ENCODE measurements at places on chromosomes 7 and 10. TPM values are rescaled to one million over a fixed set of nuclear protein-coding genes. Genes with fewer than 3 reads are reported as not detected.

ZP3 gene
- 3.4 TPM for total RNA-seq

OR2A12 gene
- total RNA-seq: not detected

MYH16 gene
- not detected for total RNA-seq

MRLN gene
- 0.74 TPM for total RNA-seq

FAM171A1 gene
- total RNA-seq: 3.9 TPM

GRCh38 chr10:95394161-95394880, 103.5 kb upstream of the PDLIM1 start:
- peak; percentile 91 for ATAC-seq

DNA sequence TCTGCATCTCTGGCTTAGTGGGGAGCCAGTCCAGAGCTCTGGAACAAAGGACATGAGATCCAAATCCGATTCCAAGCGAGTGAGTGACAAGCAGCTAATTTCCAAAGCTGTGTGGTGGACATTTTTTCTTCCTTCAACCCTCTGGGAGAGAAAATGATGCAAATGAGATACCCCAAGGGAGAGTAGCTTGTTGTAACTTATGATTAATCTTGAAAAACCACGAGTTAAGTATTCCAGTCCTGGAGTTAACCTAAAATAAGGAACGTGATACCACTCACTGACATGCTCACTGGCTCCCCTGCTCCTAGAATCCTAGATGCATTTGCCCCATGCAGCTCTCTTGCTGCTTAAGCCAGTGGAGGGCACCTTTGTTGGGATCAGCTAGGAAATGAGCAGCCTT, 116.0 kb upstream of the HABP2 start:
- ATAC-seq: no peak

DNA sequence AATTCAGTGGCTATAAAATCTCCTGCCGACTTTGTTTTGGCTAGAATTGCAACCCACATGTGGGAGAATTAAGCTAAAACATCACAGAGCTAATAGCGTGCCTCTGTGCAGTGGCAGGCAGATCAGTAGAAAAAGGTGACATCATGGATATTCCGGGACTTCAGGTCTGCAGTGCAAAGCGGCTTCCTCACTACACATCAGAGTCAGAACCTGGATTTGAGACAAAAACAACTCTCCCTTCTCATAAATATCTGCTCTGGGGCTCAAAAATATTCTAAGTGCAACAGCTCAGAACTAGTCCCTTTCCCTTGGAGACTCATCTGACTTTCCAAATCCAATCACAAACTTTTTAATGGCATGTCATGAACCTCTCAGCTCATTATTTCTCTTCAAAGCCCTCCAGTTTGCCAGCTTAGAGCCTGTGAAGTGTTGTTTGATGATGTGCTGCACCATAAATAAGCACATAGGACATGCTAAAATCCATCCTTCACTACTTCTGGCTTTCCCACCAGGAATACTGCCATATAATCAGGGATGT, 337.1 kb downstream of the RNLS start:
- ATAC-seq: no peak

DNA sequence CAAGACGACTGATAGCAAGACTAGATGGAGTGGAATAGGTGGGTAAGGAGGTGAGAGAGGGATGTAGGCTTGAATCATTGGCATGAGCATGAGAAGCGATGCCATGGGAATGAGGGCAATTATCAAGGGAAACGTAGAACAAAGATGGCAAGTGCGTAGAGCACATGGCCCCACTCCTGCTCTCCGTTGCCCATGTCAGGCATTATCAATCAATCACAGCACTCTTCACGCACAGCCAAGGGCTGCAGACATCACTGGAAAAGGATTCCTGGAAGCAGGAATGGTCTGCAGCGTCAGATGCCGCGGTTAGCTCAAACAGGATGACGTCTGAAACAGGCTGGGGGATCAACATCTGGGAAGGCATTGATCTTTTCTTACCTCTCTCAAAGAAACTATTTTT, 25.6 kb upstream of the GALNTL5 start:
- no peak for ATAC-seq

GRCh38 chr7:74214816-74215630, 5.2 kb downstream of the LAT2 start:
- no peak for ATAC-seq

DNA sequence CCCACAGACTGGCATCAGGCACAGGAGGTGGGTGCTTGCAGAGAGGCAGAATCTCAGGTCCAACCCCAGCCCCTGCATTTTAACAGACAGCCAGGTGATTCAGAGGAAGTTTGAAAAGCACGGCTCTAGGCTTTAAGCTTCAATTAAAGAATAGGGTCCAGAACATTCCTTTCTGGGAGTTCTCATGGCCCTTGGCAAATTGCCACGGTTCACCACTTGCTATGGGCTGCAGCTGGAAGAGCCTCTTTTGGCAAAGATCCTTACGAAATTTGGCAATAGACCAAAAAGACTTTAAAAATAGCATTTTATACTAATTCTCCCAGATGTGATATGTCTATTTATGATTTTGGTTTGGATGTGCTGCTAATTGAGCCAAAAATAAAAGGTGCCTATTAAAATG, 148.1 kb downstream of the ITGA8 start:
- no peak for ATAC-seq

DNA sequence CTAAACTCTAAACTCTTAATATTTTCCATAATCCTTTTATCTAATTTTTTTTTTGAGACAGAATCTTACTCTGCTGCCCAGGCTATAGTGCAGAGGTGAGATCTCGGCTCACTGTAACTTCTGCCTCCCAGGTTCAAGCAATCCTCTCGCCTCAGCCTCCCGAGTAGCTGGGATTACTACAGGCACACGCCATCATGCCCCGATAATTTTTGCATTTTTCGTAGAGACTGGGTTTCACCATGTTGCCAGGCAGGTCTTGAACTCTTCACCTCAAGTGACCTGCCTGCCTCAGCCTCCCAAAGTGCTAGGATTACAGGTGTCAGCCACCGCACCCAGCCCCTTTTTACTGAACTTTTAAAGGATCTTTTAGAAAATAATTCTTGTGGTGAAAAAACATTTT, 110.2 kb upstream of the PHF14 start:
- no peak for ATAC-seq

DNA sequence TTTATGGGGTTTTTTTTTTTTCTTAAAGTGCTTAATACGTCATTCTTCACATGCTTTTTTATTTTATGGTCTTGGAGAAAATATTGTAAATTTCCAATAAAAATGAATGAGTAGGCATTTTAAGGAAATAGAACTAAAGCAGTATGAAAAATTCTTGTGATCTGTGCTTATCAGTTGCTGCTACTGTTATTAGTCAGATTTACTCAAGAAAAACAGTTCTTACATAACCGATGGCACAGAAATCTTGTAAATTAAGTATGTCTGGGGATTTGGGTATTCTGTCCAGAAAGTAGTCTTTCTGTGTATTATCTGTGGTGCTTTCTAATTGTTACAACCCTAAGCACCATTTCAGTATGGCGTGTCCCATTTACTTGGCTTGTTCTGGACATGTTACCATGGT, 64.7 kb downstream of the LRGUK start:
- ATAC-seq: no peak

GRCh38 chr10:71431239-71432100, 34.8 kb downstream of the CDH23 start:
- no peak for ATAC-seq

GRCh38 chr7:56026538-56026937, 24.7 kb downstream of the PSPH start:
- ATAC-seq: no peak

DNA sequence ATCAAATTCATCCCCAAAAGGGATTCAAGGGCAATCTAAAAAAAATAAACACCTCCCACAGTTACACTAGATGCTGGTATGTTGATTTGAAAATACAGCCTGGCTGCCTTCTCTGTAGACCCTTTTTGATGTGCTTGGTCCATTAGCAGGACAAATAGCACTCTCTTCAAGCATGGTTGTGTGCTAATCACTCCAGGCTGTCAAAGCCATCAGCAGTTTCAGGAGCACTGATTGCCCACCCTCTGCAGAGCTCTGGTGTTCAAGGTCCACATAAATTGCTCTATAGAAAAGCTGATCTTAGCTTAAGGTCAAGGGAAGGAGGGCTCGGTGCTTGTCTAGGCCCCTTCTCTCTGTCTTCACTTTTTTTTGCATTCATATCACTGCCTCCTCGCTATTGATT, 35.4 kb downstream of the PRR15 start:
- no peak for ATAC-seq

DNA sequence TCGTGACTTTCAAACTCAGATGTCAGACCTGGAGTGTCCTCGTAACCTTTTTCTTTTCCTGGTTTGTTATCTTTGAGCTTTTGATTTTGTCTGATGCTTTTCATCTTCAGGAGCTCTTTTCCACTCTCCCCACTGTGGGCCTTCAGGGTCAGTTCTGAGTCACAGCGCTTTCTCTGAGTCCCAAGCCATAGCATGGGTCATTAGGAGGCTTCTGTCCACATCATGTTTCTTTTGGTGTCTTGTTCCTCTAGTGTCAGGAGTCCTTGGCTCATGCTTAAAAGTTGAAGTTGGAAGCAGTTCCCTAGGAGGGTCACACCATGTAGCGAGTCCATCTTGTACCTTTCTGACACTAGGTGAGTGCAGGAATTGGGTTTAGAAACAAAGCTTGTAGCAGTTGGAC, 40.3 kb downstream of the DAGLB start:
- no peak for ATAC-seq

DNA sequence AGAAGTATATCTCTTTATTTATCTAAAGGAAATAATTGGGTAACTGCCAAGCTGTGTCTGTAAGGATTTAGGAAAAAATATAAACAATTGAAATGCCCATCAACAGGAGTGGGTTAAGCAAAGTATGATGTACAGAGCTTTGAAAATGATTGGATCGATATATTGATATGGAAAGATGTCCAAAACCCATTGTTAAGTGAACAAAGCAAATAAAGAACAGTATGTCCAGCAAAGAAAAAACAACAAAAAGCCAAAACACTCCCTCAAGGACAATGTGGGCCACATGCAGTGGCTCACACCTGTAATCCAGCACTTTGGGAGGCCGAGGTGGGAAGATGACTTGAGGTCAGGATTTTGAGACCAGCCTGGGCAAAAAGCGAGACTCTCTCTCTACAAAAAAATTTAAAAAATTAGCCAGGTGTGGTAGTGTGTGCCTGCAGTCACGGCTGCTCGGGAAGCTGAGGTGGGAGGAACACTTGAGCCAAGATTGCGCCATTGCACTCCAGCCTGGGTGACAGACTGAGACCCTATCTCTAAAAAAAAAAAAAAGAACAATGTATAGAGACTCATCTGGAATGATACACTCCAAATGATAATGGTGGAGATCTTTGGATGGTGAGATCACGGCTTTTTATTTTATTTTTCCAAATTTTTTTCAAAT, 37.9 kb downstream of the XRCC2 start:
- no peak for ATAC-seq

DNA sequence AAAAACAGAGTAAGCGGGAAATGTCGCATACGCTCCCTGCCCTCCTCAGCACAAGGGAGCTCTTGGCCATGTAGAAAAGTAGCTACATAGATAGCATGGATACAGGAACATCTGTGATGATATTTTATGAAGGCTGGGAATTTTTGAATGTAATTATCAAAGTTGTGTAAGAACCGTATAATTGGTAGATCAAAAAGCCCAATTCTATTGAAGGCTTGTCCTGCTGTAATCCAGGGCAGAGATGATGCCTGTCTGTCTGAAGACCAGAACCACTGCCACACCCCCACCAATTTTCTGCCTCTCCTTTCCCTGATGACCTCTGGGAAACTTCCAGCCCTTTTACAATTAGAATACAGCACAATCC, 51.4 kb downstream of the ZRANB1 start:
- no peak for ATAC-seq

GRCh38 chr7:159019111-159019510, 125.6 kb downstream of the VIPR2 start:
- ATAC-seq: no peak

- peak; percentile 50 for ATAC-seq
Measured at GRCh38 chr10:89332123-89332633, 4.4 kb downstream of the IFIT3 start.

- no peak for ATAC-seq
Measured at GRCh38 chr7:69411466-69411865, 186.8 kb upstream of the AUTS2 start.

DNA sequence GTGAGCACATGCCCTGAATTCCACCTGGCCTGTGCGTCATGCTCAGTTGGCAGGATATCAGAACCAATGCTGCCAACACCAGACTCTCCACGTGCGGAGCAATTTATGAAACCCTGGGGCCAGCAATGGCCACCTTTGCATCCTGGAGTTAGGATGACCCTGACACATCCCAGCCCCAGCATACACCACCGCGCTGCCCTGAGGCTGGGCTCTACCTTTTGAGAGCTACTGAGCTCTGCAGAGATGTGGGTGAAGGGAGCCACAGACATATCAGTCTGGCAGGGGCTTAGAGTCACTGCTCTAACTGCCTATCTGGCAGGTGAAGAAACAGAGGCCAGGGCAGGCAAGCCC, 41.9 kb downstream of the SYPL1 start:
- no peak for ATAC-seq

DNA sequence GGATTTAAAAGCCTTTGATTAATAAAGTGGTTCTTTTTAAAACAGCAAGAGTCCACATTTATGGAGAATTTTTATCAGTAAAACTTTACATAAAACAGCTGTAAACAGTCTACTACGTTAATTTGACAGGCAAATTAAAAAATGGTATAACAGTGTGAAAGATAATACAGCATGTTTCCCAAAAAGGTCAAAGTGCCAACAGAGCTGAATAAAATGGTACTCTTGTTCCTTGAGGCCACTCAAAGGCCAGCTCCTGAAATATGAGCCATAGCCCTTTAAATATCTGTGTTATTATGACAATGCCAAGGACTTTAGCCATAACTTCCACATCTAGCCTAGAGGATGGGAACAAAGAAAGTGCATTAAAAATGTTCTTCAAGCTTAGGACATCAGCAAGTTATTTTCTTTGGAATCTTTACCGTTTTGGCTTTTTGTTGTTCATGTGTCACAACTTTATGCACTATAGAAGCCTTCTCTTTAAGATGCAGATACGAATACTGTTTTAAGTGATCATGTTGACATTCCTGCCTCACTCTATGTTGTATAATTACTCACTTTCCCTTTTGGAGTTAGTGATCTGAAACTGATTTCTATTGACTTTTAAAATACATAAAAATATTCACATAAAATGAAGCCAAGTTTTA, 165.6 kb downstream of the RNLS start:
- ATAC-seq: no peak

- ATAC-seq: no peak
Measured at GRCh38 chr7:159119851-159120539, 24.7 kb downstream of the VIPR2 start.

DNA sequence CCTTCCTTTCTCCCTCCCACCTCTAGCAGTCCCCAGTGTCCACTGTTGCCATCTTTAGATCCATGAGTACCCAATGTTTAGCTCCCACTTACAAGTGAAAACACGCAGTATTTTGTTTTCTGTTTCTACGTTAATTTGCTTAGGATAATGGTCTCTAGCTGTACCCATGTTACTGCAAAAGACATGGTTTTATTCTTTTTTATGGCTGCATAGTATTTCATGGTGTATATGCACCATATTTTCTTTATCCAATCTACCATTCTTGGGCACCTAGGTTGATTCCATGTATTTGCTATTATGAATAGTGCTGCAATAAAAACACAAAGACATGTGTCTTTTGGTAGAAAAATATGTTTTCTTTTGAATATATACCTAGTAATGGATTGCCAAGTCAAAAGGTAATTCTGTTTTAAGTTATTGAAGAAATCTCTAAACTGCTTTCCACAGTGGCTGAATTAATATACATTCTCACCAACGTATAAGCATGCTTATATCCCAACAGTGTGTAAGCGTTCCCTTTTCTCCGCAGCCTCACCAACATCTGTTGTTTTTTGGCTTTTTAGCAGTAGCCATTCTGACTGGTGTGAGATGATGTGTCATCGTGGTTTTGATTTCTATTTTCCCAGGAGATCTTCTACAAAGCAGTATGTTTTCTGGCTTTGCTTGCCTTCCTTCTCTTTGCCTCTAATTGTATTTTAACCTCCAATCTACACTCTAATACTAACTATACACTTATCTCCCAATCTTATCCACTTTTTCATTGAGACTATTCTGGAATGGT, 179.5 kb upstream of the PHF14 start:
- ATAC-seq: no peak
